Testis (tissue), 5 donors: ENCODE measurements at places on chromosomes 6 and 20. TPM values are rescaled to one million over a fixed set of nuclear protein-coding genes. Genes with fewer than 3 reads are reported as not detected.

GRCh38 chr20:40915756-40916155 lies 112.9 kb upstream of the TOP1 start:
- no peak for DNase-seq
- no peaks in the 10 kb centered on the region for H3K36me3 ChIP-seq
- H3K27me3 ChIP-seq: no peaks in the 10 kb centered on the region
- no peak overlapping the region for H3K4me3 ChIP-seq

DNA sequence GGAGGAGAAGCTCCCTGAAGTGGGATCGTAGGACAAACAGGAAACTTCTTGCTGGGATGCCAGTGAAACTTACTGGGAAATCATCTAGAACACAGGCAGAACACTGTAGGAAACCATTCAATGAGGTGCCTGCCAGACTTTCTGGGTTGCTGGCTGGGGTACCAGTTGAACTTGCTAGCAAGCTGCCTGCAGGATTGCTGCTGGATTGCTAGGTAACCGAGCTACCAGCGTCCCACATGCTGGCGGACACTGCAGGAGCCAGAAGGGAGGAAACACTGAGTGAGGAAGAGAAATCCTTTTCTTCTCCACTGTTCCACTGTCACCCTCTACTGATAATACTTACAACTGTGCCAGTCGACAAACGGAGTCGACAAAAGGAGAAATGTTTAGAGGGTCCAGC lies 91.3 kb upstream of the SLC35B3 start:
- H3K27ac ChIP-seq: no peak overlapping the region
- no peak overlapping the region for H3K4me3 ChIP-seq
- no peaks in the 10 kb centered on the region for H3K4me1 ChIP-seq
- no peaks in the 10 kb centered on the region for H3K27me3 ChIP-seq
- H3K36me3 ChIP-seq: no peaks in the 10 kb centered on the region

DNA sequence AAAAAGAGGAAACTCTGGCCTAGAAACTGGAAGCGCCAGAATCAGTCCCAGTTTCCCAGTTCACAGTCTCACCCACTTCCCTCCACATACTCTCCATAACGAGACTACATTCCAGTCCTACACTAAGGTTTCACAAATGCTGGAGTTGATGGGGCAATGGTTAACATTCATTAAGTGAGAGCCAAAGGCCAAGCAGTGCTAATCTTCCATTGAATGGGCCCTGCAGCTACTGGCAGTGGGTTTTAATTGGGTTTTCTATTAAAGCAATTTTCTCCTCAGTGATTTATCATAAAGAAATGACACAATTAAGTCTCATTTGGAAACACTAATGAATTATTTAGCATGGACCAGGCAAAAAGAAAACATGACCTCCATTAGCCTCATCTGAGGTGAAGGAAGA lies 20.8 kb upstream of the NRSN1 start:
- H3K27ac ChIP-seq: no peak overlapping the region
- no peaks in the 10 kb centered on the region for H3K27me3 ChIP-seq
- no peaks in the 10 kb centered on the region for H3K4me1 ChIP-seq
- no peaks in the 10 kb centered on the region for H3K36me3 ChIP-seq

- H3K27ac ChIP-seq: no peak overlapping the region
- DNase-seq: no peak
- H3K4me1 ChIP-seq: no peaks in the 10 kb centered on the region
- no peaks in the 10 kb centered on the region for H3K27me3 ChIP-seq
Measured at GRCh38 chr6:15109338-15110090, 136.4 kb upstream of the JARID2 start.

DNA sequence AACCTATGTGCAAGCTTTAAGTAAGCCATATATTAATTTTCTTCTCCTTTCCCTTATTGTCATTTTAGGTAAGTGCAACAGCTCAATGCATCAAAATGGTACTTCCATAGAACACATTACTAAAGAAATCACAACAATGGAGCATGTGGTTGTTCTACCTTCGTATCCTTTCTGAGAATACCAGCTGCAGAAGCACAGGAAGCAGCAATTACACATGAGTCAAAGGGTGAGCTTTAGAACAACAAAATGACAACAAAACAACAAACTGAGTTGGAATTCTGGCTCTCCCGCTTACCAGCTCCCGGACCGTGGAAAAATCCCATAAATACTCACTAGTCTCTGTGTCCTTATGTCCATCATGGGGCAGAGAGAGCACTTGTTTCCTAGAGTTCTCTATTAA lies 108.9 kb downstream of the BCAS1 start:
- no peaks in the 10 kb centered on the region for H3K27me3 ChIP-seq
- H3K4me1 ChIP-seq: no peaks in the 10 kb centered on the region
- DNase-seq: no peak
- H3K36me3 ChIP-seq: no peaks in the 10 kb centered on the region
- no peak overlapping the region for H3K27ac ChIP-seq

- no peaks in the 10 kb centered on the region for H3K36me3 ChIP-seq
- no peak overlapping the region for H3K27ac ChIP-seq
Measured at GRCh38 chr6:111549168-111549567, 56.5 kb downstream of the TRAF3IP2 start.

LY6G6F gene
- total RNA-seq: not detected

GRCh38 chr6:3789018-3789895 lies 37.7 kb upstream of the PXDC1 start:
- no peaks in the 10 kb centered on the region for H3K4me1 ChIP-seq
- H3K27me3 ChIP-seq: no peaks in the 10 kb centered on the region
- H3K36me3 ChIP-seq: no peaks in the 10 kb centered on the region

DNA sequence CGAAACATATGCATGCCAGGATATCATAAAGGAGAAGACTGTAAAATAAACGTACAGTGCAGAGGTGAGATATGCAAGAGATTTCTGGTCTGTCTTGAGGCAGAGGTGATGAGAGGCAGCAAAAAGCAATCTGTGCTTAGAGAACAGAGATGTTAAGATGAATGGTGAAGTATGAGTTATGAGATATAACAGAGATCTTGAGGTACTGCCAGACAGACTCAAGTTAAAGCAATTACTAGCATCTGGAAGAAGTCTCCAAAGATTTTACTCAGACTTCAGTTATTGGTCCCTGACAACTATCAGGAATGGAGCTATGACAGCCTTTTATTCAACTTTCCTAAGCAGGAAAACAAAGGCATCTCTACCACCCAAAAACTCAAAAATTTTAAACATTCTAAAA lies 122.8 kb upstream of the DST start:
- H3K4me1 ChIP-seq: no peaks in the 10 kb centered on the region
- H3K27ac ChIP-seq: no peak overlapping the region
- H3K27me3 ChIP-seq: no peaks in the 10 kb centered on the region
- no peak overlapping the region for H3K4me3 ChIP-seq
- no peak for DNase-seq

GRCh38 chr20:38982291-38982690 lies 20.1 kb downstream of the DHX35 start:
- H3K36me3 ChIP-seq: no peaks in the 10 kb centered on the region
- H3K4me3 ChIP-seq: no peak overlapping the region
- no peak for DNase-seq
- no peak overlapping the region for H3K27ac ChIP-seq
- H3K27me3 ChIP-seq: no peaks in the 10 kb centered on the region
- H3K4me1 ChIP-seq: peaks cover 11% of the 10 kb centered on the region

GRCh38 chr6:37623666-37624065 lies 74.0 kb downstream of the MDGA1 start:
- H3K36me3 ChIP-seq: no peaks in the 10 kb centered on the region
- no peaks in the 10 kb centered on the region for H3K27me3 ChIP-seq
- H3K4me1 ChIP-seq: peaks cover 4% of the 10 kb centered on the region
- H3K4me3 ChIP-seq: no peak overlapping the region
- DNase-seq: no peak

- no peaks in the 10 kb centered on the region for H3K4me1 ChIP-seq
- no peaks in the 10 kb centered on the region for H3K27me3 ChIP-seq
- H3K27ac ChIP-seq: no peak within 1 kb of the TSS
- DNase-seq: no peak
- H3K4me3 ChIP-seq: no peak within 1 kb of the TSS
Measured at GRCh38 chr6:56642366-56643261, at the start of gene DST. Gene DST, minus strand, starts transcription at chr6:56642889.

SLC23A2 gene
- 49.3 TPM for total RNA-seq

DNA sequence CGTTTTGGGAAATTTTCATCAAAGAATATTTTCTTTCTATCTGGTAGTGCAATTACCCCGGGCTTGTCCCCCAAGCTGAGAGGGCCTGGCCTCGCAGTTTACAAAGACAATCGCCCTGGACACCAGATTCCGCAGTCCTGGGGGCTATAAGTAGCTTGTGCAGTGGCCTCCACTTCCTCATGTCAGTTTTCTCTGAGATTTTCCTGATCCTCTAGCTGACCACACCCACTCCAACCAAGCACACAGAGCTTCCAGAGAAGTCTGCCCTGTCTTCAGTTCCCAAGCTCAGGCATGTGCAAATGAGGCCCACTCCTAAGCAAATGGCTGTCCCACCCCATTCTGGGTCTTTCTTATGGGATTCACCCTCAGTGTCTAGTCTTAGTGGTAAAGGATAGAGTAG lies 245.3 kb downstream of the MAFB start:
- no peaks in the 10 kb centered on the region for H3K4me1 ChIP-seq

TBX18 gene
- total RNA-seq: 10.0 TPM

DNA sequence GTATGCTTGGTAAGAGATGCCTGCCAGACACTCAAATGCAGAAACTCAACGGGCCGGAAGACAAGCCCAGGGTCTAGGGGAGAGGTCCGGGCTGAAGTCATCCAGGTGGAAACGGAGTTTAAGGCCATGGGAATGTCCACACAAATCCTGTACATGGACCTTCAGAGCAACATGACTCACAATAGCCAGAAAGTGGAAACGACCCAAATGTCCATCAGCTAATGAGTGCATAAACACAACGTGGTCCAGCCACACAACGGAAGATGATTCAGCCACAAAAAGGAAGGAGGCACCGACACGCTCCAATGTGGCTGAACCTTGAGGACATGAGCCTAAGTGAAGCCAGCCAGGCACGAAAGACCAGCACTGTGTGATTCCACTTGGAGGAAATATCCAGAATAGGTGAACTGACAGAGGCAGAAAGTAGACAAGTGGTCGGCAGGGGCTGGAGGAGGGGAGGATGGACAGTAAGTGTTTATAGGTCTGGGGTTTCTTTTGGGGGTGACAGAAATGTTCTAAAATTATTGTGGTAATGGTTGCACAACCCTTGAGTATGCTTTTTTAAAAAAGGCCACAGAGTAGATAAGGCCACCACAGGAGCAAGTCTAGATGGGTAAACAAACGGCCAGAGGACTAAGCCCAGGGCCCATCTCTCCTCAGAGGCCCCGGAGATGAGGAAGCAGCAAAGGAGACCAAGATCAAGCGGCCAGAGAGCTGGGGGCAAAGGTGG lies 105.6 kb downstream of the PREX1 start:
- no peaks in the 10 kb centered on the region for H3K36me3 ChIP-seq
- no peak overlapping the region for H3K4me3 ChIP-seq
- no peak for DNase-seq
- H3K27me3 ChIP-seq: no peaks in the 10 kb centered on the region
- H3K27ac ChIP-seq: no peak overlapping the region
- H3K4me1 ChIP-seq: peaks cover 15% of the 10 kb centered on the region

DNA sequence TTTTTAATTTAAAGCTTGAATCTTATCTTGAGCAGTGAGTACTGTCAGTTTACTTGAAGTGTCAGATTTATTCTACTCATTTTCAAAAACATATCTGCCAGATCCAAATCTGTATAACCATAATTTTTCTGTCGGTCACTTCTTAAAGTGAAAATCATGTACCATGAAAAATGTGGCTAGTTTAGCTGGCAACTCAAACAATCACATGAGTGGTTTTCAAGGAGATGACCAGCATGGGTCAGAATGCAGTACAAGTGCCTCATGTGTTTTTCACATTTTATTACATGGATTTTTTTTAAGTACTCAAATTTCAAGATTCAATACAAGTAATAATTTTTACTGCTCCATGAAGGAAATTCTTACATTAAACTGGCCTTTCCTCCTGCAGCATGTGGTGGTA lies 11.0 kb upstream of the SAMD5 start:
- DNase-seq: no peak
- H3K4me3 ChIP-seq: no peak overlapping the region
- no peaks in the 10 kb centered on the region for H3K36me3 ChIP-seq
- no peaks in the 10 kb centered on the region for H3K27me3 ChIP-seq
- H3K27ac ChIP-seq: no peak overlapping the region

RAB23 gene
- 5.6 TPM for total RNA-seq

CLPSL1 gene
- not detected for total RNA-seq

SCRT2 gene
- total RNA-seq: 0.19 TPM

GRCh38 chr6:140554421-140554820 lies 1180.0 kb upstream of the CITED2 start:
- H3K4me1 ChIP-seq: no peaks in the 10 kb centered on the region
- no peak for DNase-seq
- H3K27me3 ChIP-seq: no peaks in the 10 kb centered on the region
- no peak overlapping the region for H3K4me3 ChIP-seq

DNA sequence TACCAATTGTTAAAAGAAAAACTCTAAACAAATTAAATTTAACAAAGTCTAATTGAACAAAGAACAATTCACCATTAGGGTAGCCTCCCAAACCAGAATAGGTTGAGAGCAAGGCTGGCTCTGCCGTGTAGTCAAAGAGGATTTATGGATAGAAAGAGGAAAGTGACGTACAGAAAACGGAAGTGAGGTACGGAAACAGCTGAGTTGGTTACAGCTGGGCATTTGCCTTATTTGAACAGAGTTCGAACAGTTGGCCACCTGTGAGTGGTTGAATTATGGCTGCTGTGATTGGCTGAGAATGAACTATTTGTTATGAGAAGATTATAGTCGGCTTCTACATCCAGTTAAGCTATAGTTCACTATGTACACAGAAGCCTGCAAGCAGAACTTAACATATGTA lies 18.5 kb upstream of the ISM1 start:
- no peak overlapping the region for H3K27ac ChIP-seq
- no peaks in the 10 kb centered on the region for H3K4me1 ChIP-seq
- H3K36me3 ChIP-seq: no peaks in the 10 kb centered on the region
- H3K4me3 ChIP-seq: no peak overlapping the region

MAP7 gene
- total RNA-seq: 48.7 TPM

OXT gene
- 6.7 TPM for total RNA-seq

DNA sequence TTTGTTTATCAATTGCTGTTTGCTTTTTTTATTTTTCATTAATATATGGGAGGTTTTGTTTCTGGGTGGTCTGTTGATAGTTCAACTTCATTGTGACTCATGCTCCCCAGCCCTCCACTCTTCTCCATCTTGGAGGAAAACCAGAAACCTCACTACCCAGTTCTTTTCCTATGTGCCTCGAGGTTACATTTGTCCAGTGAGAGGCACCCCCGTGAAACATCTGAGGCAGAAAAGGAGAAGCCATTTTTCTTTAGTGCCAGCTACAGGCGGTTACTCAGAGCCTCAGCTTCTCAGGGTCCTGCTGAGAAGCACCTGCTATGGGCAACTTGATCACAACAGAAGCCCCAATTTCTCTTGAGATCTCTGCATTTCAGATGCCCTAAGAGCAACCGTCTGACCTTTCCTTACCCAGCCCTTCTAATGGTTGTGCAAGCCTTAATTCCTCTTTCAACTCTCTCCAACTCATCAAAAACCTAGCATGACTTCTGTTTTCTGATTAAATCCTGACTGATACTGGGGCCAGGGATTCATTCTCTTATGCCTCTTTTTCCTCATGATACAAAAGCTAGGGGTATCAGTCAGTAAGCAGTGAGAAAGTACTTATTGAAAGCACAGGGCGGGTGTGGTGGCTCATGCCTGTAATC lies 144.6 kb downstream of the ELOVL4 start:
- no peak overlapping the region for H3K4me3 ChIP-seq
- H3K36me3 ChIP-seq: no peaks in the 10 kb centered on the region
- no peak for DNase-seq
